ENCODE measurements at places on chromosomes 11 and 22.

GRCh38 chr11:8257003-8257664 lies 6.5 kb downstream of the LMO1 start:
- H3K4me3 ChIP-seq: no peak overlapping the region
- no peak overlapping the region for H3K27ac ChIP-seq
- DNase-seq: no peak
- peaks cover 30% of the 10 kb centered on the region for H3K27me3 ChIP-seq

- H3K4me1 ChIP-seq: no peaks in the 10 kb centered on the region
- no peak for DNase-seq
- no peak overlapping the region for H3K27ac ChIP-seq
- H3K36me3 ChIP-seq: no peaks in the 10 kb centered on the region
- H3K27me3 ChIP-seq: no peaks in the 10 kb centered on the region
Observed at GRCh38 chr11:82403640-82404305, 329.9 kb downstream of the FAM181B start.

GRCh38 chr11:23519194-23519593 lies 658.9 kb upstream of the CCDC179 start:
- DNase-seq: no peak
- no peak overlapping the region for H3K4me3 ChIP-seq
- H3K27ac ChIP-seq: no peak overlapping the region
- no peaks in the 10 kb centered on the region for H3K27me3 ChIP-seq

DNA sequence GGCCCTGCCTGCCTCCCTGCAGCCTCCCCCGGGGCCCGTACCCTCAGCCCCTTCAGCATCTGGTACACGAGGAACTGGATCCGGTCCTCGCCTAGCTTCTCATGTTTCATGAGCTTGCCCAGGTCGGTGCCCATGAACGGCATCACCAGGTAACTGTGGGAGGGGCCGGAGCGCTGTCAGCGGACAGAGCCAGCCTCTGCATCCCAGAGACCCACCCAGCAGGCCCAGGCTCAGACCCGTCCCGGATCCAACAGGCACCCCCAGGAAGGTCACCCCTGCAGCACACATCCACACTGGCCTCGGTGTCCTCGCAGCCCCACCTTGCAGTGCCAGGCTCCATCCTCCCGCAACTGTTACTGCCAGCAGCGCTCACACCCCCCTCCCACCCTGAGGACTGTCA lies 4.4 kb downstream of the MAPK12 start:
- peaks cover 2% of the 10 kb centered on the region for H3K4me1 ChIP-seq
- H3K36me3 ChIP-seq: no peaks in the 10 kb centered on the region
- H3K27me3 ChIP-seq: peaks cover 6% of the 10 kb centered on the region
- DNase-seq: no peak

GRCh38 chr22:50018608-50019285 lies 6.2 kb upstream of the IL17REL start:
- H3K27ac ChIP-seq: peak overlapping the region; percentile 31
- peaks cover 39% of the 10 kb centered on the region for H3K4me1 ChIP-seq
- no peaks in the 10 kb centered on the region for H3K27me3 ChIP-seq
- H3K4me3 ChIP-seq: peak overlapping the region; percentile 2

GRCh38 chr11:16902781-16903378 lies 111.3 kb downstream of the PLEKHA7 start:
- H3K27ac ChIP-seq: peak overlapping the region; percentile 92
- H3K4me1 ChIP-seq: peaks cover 33% of the 10 kb centered on the region
- H3K4me3 ChIP-seq: peak overlapping the region; percentile 74
- no peaks in the 10 kb centered on the region for H3K27me3 ChIP-seq
- DNase-seq: no peak
- H3K36me3 ChIP-seq: no peaks in the 10 kb centered on the region

GRCh38 chr11:25396847-25397246 lies 900.0 kb downstream of the LUZP2 start:
- no peaks in the 10 kb centered on the region for H3K27me3 ChIP-seq
- no peaks in the 10 kb centered on the region for H3K4me1 ChIP-seq
- H3K4me3 ChIP-seq: no peak overlapping the region
- no peak overlapping the region for H3K27ac ChIP-seq
- DNase-seq: no peak

DNA sequence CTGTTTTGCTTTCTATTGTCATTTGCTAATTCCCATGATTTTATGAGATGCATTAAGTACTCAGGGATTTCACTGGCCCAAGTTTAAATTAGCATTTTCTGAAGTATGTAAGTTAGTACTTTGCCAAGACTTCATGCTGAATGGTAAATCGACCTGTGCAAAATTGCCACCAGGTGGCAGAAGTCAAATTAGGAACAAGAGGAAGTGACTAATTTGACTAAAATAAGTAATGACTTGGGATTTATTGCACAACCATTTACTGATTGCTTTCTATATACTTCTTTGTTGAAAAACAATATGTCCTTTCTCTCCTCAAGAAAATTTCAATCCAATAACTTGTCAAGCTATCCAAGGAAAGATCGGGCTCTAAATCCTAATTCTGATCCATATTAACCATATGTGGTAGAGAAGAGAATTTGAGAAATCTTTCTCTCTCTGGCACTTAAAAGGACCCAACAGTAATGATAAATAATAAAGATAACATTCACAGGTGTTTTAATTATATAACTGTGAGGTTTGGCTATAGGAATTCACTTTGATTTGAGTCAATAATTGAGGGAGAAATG lies 253.7 kb upstream of the CHORDC1 start:
- no peak overlapping the region for H3K4me3 ChIP-seq
- H3K4me1 ChIP-seq: no peaks in the 10 kb centered on the region

GRCh38 chr11:26027887-26028286 lies 304.0 kb upstream of the ANO3 start:
- no peaks in the 10 kb centered on the region for H3K27me3 ChIP-seq
- no peaks in the 10 kb centered on the region for H3K36me3 ChIP-seq
- no peak overlapping the region for H3K4me3 ChIP-seq

GRCh38 chr11:59814021-59814420 lies 3.4 kb upstream of the MRPL16 start:
- DNase-seq: no peak
- peaks cover 3% of the 10 kb centered on the region for H3K27me3 ChIP-seq
- peaks cover 5% of the 10 kb centered on the region for H3K36me3 ChIP-seq

GRCh38 chr11:120184371-120184945 lies 26.4 kb upstream of the OAF start:
- no peak overlapping the region for H3K4me3 ChIP-seq
- H3K4me1 ChIP-seq: no peaks in the 10 kb centered on the region
- no peaks in the 10 kb centered on the region for H3K36me3 ChIP-seq
- H3K27me3 ChIP-seq: peaks cover 19% of the 10 kb centered on the region
- no peak overlapping the region for H3K27ac ChIP-seq

DNA sequence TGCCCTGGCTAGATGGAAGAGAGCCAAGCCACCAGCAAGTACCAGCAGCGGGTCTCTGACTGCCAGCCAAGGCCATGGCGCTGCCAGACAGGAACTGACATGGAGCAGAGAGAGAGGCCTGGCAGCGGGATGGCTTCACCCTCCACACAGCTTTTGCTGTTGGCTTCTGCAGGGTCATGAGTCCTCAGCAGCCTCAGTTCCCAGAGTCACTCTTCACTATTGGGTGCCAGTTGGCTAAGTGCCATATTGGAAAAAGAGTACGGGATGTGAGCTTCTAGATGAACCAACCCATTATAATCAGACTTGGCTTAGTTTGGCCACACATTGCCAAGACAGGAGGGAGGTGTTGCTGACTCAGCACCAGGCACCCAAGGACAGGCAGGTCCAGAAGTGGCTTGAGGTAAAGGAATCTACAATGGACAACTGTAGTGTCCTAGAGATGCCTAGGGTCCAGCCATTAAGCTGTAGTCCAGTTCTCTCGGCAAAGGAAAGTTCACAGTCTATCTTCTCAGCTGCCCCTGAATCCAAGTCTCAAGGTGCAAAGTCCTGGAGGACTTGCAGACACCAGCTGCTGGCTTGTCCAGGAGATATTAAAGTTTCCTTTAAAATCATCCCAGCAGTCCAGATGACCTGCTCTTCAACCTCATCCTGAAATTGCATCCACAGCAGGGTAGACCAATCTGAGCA lies 40.7 kb upstream of the POU2AF1 start:
- H3K27ac ChIP-seq: peak overlapping the region; percentile 97
- no peaks in the 10 kb centered on the region for H3K36me3 ChIP-seq
- peaks cover 88% of the 10 kb centered on the region for H3K4me1 ChIP-seq

GRCh38 chr22:26956371-26956770 lies 299.0 kb downstream of the MIAT start:
- H3K4me1 ChIP-seq: no peaks in the 10 kb centered on the region
- no peak for DNase-seq
- H3K27ac ChIP-seq: no peak overlapping the region
- H3K36me3 ChIP-seq: no peaks in the 10 kb centered on the region

GRCh38 chr11:32366666-32367065 lies 68.7 kb downstream of the WT1 start:
- no peaks in the 10 kb centered on the region for H3K4me1 ChIP-seq
- DNase-seq: no peak
- no peak overlapping the region for H3K4me3 ChIP-seq
- no peaks in the 10 kb centered on the region for H3K36me3 ChIP-seq
- H3K27me3 ChIP-seq: peaks cover 3% of the 10 kb centered on the region

DNA sequence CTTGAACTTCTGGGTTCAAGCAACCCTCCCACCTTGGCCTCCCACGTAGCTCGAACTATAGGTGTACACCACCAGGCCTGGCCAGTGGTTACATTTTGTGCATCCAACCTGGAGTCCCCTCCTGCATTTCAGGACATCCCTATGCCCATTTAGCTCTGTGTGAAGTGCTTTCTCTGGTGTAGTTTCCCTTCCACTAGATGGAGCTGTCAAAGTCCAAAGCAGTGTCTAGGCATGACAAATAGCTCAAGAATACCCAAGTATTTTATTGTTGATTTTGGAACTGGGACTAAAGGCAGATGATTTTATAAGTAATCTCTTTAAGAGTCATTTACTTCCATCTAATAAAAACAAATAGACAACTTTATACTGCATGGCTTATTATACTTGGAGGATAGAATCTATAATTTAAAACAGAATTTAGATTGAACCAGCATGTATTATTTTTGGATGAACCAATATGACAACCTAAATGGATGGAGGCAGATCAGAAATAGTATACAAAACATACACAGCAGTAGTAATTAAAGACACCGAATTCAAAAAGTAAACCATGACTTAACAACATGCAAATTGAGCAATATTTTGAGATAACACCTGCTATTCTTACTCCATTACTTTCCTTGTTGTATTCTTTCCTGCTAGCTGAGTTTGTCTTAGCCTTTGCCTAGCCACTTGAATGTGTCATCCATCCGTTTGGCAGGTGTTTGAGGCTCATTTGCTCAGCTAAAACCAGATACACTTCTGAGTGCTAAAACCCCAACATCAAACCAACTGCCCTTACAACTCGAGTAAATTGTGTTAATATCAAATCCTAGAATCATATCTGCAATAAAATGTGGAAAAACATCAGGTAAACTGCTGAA lies 37.7 kb downstream of the EIF4ENIF1 start:
- peak overlapping the region; percentile 53 for H3K27ac ChIP-seq
- no peak for DNase-seq
- peaks cover 21% of the 10 kb centered on the region for H3K4me1 ChIP-seq
- peaks cover 61% of the 10 kb centered on the region for H3K36me3 ChIP-seq
- H3K27me3 ChIP-seq: no peaks in the 10 kb centered on the region

DNA sequence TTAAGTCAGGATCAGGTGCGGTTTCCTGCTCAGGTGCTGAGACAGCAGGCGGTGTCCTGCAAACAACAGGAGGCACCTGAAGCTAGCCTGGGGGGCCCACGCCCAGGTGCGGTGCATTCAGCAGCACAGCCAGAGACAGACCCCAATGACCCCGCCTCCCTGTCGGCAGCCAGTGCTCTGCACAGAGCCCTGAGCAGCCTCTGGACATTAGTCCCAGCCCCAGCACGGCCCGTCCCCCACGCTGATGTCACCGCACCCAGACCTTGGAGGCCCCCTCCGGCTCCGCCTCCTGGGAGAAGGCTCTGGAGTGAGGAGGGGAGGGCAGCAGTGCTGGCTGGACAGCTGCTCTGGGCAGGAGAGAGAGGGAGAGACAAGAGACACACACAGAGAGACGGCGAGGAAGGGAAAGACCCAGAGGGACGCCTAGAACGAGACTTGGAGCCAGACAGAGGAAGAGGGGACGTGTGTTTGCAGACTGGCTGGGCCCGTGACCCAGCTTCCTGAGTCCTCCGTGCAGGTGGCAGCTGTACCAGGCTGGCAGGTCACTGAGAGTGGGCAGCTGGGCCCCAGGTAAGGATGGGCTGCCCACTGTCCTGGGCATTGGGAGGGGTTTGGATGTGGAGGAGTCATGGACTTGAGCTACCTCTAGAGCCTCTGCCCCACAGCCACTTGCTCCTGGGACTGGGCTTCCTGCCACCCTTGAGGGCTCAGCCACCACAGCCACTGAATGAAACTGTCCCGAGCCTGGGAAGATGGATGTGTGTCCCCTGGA lies at the start of gene MYO7A:
Gene MYO7A (plus strand): TSS at position 327 of the 772 bp plus-strand sequence. CDS start 2,389 bp downstream, outside the sequence.
- no peak for DNase-seq
- peak within 1 kb of the TSS; percentile 57 for H3K4me3 ChIP-seq
- H3K27ac ChIP-seq: no peak within 1 kb of the TSS
- peaks cover 19% of the 10 kb centered on the region for H3K4me1 ChIP-seq
- no peaks in the 10 kb centered on the region for H3K36me3 ChIP-seq

GRCh38 chr22:25120093-25120561 lies 79.5 kb upstream of the CRYBB3 start:
- H3K4me3 ChIP-seq: no peak overlapping the region
- H3K27ac ChIP-seq: no peak overlapping the region
- no peaks in the 10 kb centered on the region for H3K36me3 ChIP-seq
- H3K27me3 ChIP-seq: peaks cover 17% of the 10 kb centered on the region
- no peaks in the 10 kb centered on the region for H3K4me1 ChIP-seq
- DNase-seq: no peak

GRCh38 chr11:777288-778255 lies at the start of gene GATD1:
TSS of gene GATD1 (minus strand) at chr11:777487. CDS start at chr11:777462, 25 bp downstream.
- peaks cover 5% of the 10 kb centered on the region for H3K36me3 ChIP-seq
- peaks cover 16% of the 10 kb centered on the region for H3K4me1 ChIP-seq
- H3K4me3 ChIP-seq: peak within 1 kb of the TSS; percentile 81
- H3K27me3 ChIP-seq: no peaks in the 10 kb centered on the region

DNA sequence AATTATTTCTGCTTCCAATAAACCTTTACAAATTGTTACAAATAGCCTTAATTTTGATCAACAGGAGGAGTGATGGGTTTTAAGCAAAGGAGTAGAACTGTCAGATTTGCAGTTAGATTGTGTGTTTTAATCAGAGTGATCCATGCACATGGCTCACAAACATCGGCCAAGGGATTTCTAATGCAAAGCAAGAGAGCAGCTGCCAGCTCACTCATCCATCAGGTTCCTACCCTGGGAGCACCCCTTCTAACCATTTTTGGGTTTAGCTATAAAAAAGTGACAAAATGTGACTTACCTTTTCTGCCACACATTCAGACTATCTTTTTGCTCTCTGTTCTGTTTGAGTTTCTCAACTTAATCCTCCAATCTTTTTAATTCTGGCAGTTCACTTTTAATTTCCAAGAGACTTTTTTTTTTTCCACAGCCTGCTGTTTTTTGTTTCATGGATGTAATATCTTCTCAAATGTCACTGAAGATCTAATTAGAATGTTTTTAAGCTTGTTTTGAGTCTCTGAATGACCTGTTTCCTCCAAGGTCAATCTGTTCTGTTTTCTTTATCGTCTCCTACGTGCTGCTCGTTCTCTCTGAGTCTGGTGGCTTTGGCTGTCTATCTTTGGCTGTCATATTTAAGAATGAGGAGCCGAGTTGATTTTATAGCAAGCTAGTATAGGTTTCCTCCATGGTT lies 6.0 kb downstream of the IZUMO1R start:
- H3K27ac ChIP-seq: no peak overlapping the region
- no peaks in the 10 kb centered on the region for H3K27me3 ChIP-seq
- no peak overlapping the region for H3K4me3 ChIP-seq
- DNase-seq: no peak
- no peaks in the 10 kb centered on the region for H3K36me3 ChIP-seq

- H3K27ac ChIP-seq: no peak overlapping the region
- no peak for DNase-seq
- no peaks in the 10 kb centered on the region for H3K27me3 ChIP-seq
- H3K4me3 ChIP-seq: no peak overlapping the region
- peaks cover 7% of the 10 kb centered on the region for H3K36me3 ChIP-seq
Observed at GRCh38 chr22:37185646-37186227, 2.3 kb downstream of the C1QTNF6 start.
